ENCODE measurements at places on chromosomes 4 and X. TPM values are rescaled to one million over a fixed set of nuclear protein-coding genes. Genes with fewer than 3 reads are reported as not detected.
A peak's percentile ranks its signal among the peaks of the same experiment; 100 is the strongest.

- DNase-seq: no peak
- H3K27me3 ChIP-seq: peaks cover 16% of the 10 kb centered on the region
- H3K36me3 ChIP-seq: no peaks in the 10 kb centered on the region
- no peaks in the 10 kb centered on the region for H3K4me1 ChIP-seq
- H3K27ac ChIP-seq: no peak overlapping the region
- no peak overlapping the region for H3K4me3 ChIP-seq
Observed at GRCh38 chr4:100907465-100908454, 389.9 kb upstream of the EMCN start.

- no peaks in the 10 kb centered on the region for H3K36me3 ChIP-seq
- peaks cover 65% of the 10 kb centered on the region for H3K4me1 ChIP-seq
- H3K27me3 ChIP-seq: no peaks in the 10 kb centered on the region
- no peak overlapping the region for H3K4me3 ChIP-seq
Observed at GRCh38 chr4:184313702-184314659, 96.3 kb upstream of the ENPP6 start.

GRCh38 chrX:87299563-87300160 lies 217.9 kb upstream of the KLHL4 start:
- DNase-seq: no peak
- no peaks in the 10 kb centered on the region for H3K36me3 ChIP-seq
- no peaks in the 10 kb centered on the region for H3K4me1 ChIP-seq
- no peaks in the 10 kb centered on the region for H3K27me3 ChIP-seq

- H3K36me3 ChIP-seq: peaks cover 5% of the 10 kb centered on the region
- H3K4me3 ChIP-seq: peak within 1 kb of the TSS; percentile 87
- DNase-seq: peak; percentile 80
Observed at GRCh38 chr4:13627606-13628311, at the start of gene BOD1L1. BOD1L1 (minus strand) TSS chr4:13627725; CDS start chr4:13627587, 138 bp downstream.

DNA sequence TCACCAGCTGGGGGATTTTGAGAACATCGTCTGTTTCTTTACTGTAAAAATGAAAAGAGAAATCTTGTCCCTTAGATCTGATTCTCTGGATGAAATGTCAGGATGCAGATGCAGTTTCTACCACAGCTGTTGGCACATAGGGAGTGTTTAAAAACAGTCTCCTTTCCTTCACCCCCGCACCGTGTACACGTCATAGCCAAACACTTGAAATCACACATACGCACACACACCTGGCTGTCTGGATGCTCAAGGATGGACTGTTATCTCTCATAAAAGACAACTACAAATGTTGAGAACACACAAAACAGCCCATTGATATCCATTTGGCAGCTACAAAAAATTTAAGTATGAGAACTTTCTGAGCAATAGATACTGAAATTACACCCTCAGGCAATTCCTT lies 275.8 kb upstream of the CLNK start:
- H3K4me1 ChIP-seq: peaks cover 2% of the 10 kb centered on the region
- no peak for DNase-seq
- no peak overlapping the region for H3K27ac ChIP-seq
- H3K4me3 ChIP-seq: no peak overlapping the region
- H3K36me3 ChIP-seq: no peaks in the 10 kb centered on the region

GRCh38 chr4:1985294-1985693 lies 23.5 kb downstream of the NELFA start:
- no peaks in the 10 kb centered on the region for H3K4me1 ChIP-seq
- no peak overlapping the region for H3K4me3 ChIP-seq
- peaks cover 23% of the 10 kb centered on the region for H3K36me3 ChIP-seq
- DNase-seq: no peak
- no peaks in the 10 kb centered on the region for H3K27me3 ChIP-seq
- no peak overlapping the region for H3K27ac ChIP-seq

GRCh38 chr4:136573460-136573859 lies 958.8 kb downstream of the PCDH18 start:
- no peaks in the 10 kb centered on the region for H3K36me3 ChIP-seq
- no peaks in the 10 kb centered on the region for H3K4me1 ChIP-seq
- H3K27me3 ChIP-seq: no peaks in the 10 kb centered on the region
- no peak overlapping the region for H3K4me3 ChIP-seq
- H3K27ac ChIP-seq: no peak overlapping the region

DNA sequence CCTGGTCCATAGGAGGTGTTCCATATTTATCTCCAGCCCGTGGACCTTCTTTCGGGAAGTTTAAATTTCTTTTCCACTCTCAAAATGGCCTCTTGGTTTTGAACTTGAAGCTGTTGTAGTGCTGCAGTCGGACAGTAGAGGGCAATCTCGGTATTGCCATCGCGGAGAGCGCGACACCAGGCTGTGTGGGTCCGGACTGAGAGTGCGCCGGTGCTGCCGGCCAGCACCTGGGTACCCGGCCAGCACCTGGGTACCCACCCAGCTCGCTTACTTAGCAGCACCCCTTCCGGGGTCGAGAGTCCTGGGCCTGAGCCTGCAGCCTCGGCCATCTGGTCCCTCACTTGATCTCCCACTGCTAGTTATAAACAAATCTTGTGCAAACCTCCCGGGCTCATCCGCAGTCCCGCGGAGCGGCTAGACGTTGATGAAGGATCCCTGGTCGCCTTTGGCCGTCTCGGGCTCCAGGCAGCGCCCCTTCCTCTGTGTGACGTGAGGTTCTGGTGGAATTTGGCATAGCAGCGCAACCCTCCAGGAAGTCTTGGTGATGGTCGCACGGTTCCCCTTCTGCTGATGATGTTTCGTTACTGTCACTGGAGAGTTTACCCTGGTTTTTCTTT lies 18.0 kb downstream of the FAM9A start:
- peak overlapping the region; percentile 51 for H3K4me3 ChIP-seq
- no peak overlapping the region for H3K27ac ChIP-seq
- no peaks in the 10 kb centered on the region for H3K36me3 ChIP-seq
- peak; percentile 35 for DNase-seq
- no peaks in the 10 kb centered on the region for H3K27me3 ChIP-seq
- H3K4me1 ChIP-seq: peaks cover 9% of the 10 kb centered on the region

DNA sequence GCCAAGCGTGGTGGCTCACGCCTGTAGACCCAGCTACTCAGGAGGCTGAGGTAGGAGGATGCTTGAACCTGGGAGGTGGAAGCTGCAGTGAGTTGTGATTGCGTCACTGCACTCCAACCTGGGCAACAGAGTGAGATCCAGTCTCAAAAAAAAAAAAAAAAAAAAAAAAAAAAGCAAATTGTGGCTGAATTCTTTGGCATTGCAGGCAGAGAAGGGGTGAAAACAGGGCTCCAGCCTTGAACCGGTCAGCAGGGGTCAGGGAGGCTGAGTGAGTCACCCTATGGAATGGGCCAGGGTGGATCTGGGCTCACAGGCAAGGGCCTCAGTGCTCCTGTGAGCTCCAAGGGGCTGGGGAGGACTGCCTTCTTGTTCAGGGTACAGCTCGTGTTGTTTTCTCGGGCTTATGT lies 13.2 kb upstream of the FAM3A start:
- no peaks in the 10 kb centered on the region for H3K27me3 ChIP-seq
- no peak overlapping the region for H3K4me3 ChIP-seq
- peaks cover 24% of the 10 kb centered on the region for H3K4me1 ChIP-seq
- no peak overlapping the region for H3K27ac ChIP-seq
- DNase-seq: no peak

- H3K36me3 ChIP-seq: no peaks in the 10 kb centered on the region
- peaks cover 3% of the 10 kb centered on the region for H3K27me3 ChIP-seq
- no peak for DNase-seq
- H3K27ac ChIP-seq: no peak overlapping the region
- H3K4me1 ChIP-seq: no peaks in the 10 kb centered on the region
Observed at GRCh38 chr4:158003212-158003611, 169.6 kb downstream of the GASK1B start.

DNA sequence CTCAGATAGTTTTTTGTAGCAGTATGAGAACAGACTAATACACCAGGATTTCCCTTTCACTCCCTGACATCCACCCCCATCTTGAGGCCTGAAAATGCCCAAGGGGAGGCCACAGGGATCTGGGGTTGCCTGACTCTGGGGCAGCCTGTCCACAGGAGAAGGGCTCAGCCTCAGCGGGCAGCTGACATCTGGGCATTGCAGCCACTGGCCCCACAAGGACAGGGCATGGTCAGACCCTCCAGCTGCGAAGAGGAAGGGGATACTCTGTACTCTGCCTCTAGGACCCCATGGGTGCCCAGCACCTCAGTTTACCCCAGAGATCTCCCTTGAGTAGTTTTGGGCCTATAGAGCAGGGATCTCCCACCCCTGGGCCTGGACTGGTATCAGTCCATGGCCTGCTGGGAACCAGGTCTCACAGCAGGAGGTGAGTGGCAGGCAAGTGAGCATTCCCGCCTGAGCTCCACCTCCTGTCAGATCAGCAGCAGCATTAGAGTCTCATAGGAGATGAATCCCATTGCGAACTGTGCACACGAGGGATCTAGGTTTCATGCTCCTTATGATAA lies 138.9 kb downstream of the HMX1 start:
- H3K4me1 ChIP-seq: peaks cover 1% of the 10 kb centered on the region
- no peak overlapping the region for H3K4me3 ChIP-seq
- DNase-seq: no peak
- H3K27me3 ChIP-seq: no peaks in the 10 kb centered on the region
- no peaks in the 10 kb centered on the region for H3K36me3 ChIP-seq

DNA sequence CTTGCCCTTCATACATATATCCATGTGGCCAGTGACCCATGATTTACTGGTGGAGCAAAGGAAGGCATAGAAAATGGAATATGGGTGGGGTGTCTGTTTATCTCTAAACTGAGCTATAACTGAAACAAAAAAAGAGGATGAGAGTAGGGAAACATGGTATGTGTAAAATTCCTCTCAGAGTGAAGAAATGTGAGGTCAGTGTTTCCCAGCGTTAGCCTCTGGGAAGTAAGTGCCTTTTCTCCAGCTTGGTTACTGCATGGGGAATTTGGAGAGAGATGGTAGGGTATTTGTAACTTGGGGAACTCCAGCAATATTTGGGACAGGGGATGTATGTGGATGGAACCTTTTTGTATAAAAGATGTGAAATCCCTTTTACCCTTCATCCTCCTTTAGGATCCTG lies 89.4 kb downstream of the AFF1 start:
- no peaks in the 10 kb centered on the region for H3K27me3 ChIP-seq
- H3K36me3 ChIP-seq: peaks cover 7% of the 10 kb centered on the region

DNA sequence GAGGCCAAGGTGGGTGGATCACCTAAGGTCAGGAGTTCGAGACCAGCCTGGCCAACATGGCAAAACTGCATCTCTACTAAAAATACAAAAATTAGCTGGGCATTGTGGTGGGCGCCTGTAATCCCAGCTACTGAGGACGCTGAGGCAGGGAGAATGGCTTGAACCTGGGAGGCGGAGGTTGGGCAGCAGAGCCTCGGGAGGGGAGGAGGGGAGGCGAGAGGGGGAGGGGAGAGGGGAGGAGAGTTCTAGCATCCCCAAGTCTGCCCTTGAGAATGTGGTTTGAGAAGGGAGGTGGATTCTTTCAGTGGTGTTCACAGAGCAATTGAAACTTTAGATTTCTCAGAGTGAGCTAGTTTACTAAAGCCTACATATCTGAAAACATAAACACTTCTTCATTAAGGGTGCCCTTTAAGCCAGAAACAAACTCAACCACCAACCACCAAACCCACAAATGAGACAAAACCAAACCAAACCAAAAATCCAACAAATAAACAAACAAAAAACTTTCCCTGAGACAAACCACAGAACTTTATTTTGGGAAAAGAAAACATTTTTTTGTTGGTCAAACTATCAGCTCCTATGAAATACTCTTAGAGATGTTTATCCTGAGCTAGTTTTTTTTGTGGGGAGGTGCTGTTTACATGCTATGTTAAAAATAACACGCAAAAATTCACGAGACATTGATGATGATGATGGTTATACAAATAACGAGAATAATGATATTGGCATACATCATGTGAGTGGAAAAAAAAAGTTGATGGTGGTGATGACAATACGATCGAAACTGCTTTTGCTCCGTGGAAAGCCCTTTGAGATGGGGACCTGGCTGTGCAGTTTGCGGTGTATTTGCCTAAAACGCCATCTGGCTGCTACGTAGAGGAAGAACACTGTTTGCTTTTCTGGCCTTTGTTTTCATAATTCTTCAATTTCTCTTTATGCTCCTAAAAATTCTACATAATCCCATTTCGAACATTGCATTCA lies 98.2 kb upstream of the PRKX start:
- H3K27ac ChIP-seq: peak overlapping the region; percentile 57
- peak; percentile 57 for DNase-seq
- H3K27me3 ChIP-seq: peaks cover 25% of the 10 kb centered on the region
- peaks cover 19% of the 10 kb centered on the region for H3K4me1 ChIP-seq
- H3K36me3 ChIP-seq: no peaks in the 10 kb centered on the region
- peak overlapping the region; percentile 22 for H3K4me3 ChIP-seq

DNA sequence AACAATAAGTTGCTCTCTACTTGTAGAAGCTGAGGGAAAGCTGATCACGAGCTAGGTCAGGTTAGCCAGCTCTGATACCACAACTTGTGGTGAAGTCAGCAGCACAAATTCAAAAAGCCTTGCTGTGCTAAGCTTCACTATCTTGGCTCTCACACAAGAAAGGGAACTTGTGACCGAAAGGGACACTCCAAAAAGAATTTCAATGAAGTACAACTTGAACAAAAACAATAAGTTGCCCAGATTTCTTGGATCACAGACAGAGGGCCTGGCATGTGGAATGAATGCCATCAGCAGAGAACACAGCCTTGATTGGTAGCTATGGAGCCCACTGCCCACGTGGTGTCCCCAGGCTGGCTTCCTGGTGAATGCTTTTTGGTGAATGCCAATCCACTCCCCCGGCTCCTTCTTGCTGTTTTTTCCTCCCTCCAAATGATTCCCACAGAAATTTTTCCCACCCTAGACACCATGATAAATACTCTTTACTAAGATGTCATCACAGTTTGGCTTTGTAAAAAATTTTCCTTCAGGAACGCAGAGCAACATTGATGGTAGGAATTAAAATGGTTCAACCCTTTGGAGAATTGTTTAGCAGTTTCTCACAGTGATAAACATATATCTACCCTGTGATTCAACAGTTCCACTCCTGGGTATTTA lies 82.6 kb downstream of the ANXA3 start:
- no peak overlapping the region for H3K4me3 ChIP-seq
- no peak for DNase-seq
- peaks cover 22% of the 10 kb centered on the region for H3K4me1 ChIP-seq
- peaks cover 13% of the 10 kb centered on the region for H3K27me3 ChIP-seq

DNA sequence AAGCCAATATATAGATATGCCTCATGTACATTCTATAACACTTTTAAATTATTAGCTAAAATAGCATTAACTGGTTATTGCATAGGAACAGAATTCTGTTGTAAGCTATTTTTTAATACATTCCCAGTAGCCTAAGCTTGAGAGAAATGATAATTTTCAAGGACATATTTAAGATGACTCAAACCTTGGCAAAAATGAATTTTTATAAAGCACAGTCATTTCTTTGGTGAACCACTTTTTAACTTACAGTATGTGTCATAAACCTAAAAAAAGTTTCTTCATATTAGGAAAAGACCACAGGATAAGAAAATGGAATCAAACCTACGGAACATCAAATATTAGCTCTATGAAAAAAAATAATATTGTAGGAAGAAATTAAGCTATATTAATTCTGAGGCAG lies 986.3 kb downstream of the STIM2 start:
- H3K4me1 ChIP-seq: no peaks in the 10 kb centered on the region
- H3K4me3 ChIP-seq: no peak overlapping the region
- no peaks in the 10 kb centered on the region for H3K36me3 ChIP-seq
- DNase-seq: no peak
- H3K27me3 ChIP-seq: no peaks in the 10 kb centered on the region
- H3K27ac ChIP-seq: no peak overlapping the region

- H3K27ac ChIP-seq: no peak overlapping the region
- no peaks in the 10 kb centered on the region for H3K27me3 ChIP-seq
- no peak overlapping the region for H3K4me3 ChIP-seq
- no peaks in the 10 kb centered on the region for H3K36me3 ChIP-seq
- H3K4me1 ChIP-seq: peaks cover 2% of the 10 kb centered on the region
Observed at GRCh38 chrX:120768254-120768653, 107.4 kb downstream of the CT47B1 start.

The SYNPO2 gene
- total RNA-seq: 1.4 TPM

The PROM1 gene
- total RNA-seq: not detected

The TMPRSS11B gene
- total RNA-seq: not detected

The TBC1D9 gene
- total RNA-seq: not detected

The VCX gene
- total RNA-seq: not detected

The C4orf36 gene
- total RNA-seq: not detected

The TET2 gene
- 25.3 TPM for total RNA-seq

The STK32B gene
- total RNA-seq: not detected

All from activated CD4-positive, alpha-beta T cell treated with anti-CD3 and anti-CD28 coated beads, Interleukin-2, amount 10 ng/mL, durations not matched to agents 7 days and 5 days (primary cell).